T-helper 2 cell (primary cell): ENCODE measurements at places on chromosomes 2 and 18.

DNA sequence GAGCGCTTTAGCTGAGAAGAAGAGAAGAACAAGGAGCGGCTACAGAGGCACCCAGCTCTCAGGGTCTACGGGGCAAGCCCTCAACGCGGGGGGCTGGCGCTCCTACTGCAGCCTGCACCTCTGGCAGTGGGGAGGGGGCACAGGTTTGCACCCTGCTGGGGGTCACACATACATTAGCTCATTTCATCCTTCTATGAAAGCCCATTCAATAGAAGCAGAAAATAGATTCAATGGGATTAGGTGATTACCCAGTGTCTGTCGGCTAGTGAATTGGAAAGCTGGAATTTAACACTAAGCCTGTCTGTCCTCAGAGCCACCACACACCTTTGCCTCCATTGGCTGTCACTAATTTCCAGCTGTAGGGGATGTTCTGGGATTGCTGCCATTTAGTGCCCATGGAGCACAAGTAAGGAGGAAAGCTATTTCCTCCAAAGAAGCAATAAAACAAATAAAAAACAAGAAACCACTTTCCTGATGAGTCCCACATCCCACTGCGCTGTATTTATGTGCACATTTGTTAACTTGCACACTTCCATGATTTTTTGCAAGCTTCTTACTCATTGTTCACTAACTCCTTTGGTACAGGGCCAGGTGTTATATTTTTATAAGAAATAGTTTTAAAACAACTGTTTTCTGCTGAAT is 319.6 kb upstream of the REV1 start:
- no peak for DNase-seq

- DNase-seq = no peak
These were observed 17.4 kb downstream of the CNRIP1 start for GRCh38 chr2:68302281-68302875.

- no peak for DNase-seq
These were observed 10.7 kb upstream of the MRO start for GRCh38 chr18:50830544-50830943.

GRCh38 chr2:203682688-203683130 is 23.7 kb upstream of the CD28 start:
- DNase-seq = no peak

DNA sequence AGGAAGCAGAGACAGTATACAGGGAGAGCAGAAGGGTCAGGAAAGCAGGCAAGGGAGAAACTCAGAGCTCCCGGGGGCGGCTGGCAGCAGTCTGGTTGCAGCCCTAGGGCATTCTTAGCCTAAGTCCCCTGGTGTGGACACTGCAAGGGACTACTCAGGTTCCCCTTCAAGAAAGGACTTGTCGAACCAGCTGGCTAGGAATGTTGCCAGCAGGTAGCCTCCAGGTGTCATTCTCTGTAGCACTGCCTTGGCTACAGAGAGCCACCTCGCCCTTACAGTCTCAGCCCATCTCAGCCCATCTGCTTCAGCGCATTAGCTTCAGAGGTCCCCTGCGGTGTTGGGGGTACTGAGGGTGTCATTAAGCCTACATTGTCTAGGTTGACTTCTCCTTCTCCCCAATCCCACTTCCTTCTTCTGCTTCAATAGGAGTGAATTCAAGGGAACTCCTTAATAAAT is 11.3 kb upstream of the TMSB10 start:
- no peak for DNase-seq

GRCh38 chr18:58862851-58863538 is 1.7 kb upstream of the ZNF532 start:
- no peak for DNase-seq

- no peak for DNase-seq
These were observed 141.7 kb downstream of the ZFP36L2 start for GRCh38 chr2:43084699-43085091.
